ENCODE measurements at places on chromosomes 1 and 21.
A peak's percentile ranks its signal among the peaks of the same experiment; 100 is the strongest.

GRCh38 chr1:38028105-38028591 is 15.6 kb downstream of the UTP11 start:
- DNase-seq = no peak

DNA sequence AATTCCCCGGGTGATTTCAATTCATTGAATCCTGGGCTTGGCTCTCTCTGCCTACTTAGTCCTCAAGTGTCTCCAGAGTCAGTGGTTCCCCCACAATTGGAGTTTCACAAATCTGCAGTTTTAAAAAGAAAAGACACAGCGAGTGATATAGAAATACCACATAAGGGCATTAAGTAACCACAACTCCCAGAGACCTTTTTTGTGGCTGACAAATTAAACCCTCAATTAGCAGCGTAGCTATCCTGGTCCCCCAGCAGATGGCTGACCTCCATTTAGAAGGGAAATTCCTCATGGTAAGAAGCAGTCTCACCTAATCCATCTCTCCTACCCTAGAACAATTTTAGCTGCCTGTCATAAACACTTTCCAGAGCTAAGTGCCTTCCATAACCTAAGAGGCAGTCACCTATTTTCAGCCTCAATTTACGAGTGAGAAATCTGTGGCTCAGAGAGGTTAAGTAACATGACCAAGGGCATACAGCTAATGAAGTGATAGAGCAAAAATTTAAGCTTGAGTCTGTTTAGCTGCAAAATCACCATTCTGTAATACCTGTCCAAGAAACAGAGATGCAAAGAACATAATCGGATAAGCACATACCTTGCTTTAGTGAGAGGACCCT is 56.0 kb upstream of the NBPF3 start:
- no peak for DNase-seq

- DNase-seq = no peak
Observed at GRCh38 chr1:7172804-7173203, 387.6 kb downstream of the CAMTA1 start.

DNA sequence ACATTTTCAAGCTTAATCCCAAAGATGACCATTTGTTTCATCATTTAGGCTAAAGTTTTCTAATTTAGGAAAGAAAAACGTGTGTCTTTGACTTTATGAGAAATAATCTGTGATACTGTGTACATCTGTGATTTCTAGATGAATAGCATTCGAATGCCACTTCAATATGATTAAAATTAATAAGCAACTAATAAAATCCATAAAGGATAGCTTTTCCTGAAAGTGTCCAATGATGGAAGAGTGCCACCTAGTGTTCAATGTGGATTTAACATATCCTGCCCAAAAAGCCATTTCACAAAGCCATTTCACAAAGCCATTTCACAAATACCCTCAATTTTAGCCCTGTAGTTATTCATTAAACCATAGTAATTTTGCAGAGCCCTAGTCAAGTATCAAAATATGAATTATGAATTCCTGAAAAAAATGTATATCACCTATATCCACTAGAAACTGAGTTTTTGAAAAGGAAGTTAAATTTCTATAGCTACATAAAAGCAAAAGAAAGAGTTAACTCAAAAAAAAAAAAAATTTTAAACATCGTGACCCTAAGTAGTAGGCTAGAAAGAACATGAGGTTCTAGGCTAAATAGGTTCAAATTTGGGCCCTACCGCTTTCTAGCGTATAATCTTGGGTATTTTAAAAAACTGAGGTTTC is 19.1 kb downstream of the NME7 start:
- DNase-seq = peak; percentile 74

All from endothelial cell of umbilical vein (primary cell).